ENCODE measurements at places on chromosomes 6 and 20.

- no peak for DNase-seq
These were observed 99.5 kb upstream of the BHLHE23 start for GRCh38 chr20:63106108-63106764.

GRCh38 chr6:99575544-99576227, 7.2 kb upstream of the CCNC start:
- no peak for DNase-seq

- no peak for DNase-seq
These were observed 27.4 kb upstream of the MAPRE1 start for GRCh38 chr20:32792316-32792715.

GRCh38 chr6:136593748-136594490, 43.7 kb upstream of the MAP7 start:
- no peak for DNase-seq

DNA sequence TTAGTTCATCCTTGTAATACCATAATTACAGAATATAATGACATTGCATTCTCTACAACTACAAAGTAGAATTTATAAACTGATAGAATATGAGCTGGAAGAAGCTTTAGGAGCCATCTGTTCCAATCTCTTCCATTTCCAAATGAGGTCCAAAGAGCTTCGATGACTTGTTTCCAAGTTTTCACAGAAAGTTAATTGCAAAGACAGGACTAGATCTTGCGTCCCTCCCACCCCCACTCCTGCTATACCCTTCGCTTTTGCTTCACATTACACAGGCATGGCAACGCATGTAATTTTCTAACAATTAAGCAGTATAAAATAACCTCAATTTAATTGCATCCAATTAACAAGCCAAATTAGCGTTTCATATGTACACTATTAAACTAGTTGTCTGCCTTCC, 7.0 kb downstream of the HIVEP2 start:
- no peak for DNase-seq

- DNase-seq = no peak
These were observed 7.0 kb upstream of the OR14J1 start for GRCh38 chr6:29294499-29294914.

- no peak for DNase-seq
These were observed 36.3 kb upstream of the DDR1 start for GRCh38 chr6:30847971-30848436.

GRCh38 chr6:146546443-146547043, 2.9 kb downstream of the RAB32 start:
- no peak for DNase-seq

DNA sequence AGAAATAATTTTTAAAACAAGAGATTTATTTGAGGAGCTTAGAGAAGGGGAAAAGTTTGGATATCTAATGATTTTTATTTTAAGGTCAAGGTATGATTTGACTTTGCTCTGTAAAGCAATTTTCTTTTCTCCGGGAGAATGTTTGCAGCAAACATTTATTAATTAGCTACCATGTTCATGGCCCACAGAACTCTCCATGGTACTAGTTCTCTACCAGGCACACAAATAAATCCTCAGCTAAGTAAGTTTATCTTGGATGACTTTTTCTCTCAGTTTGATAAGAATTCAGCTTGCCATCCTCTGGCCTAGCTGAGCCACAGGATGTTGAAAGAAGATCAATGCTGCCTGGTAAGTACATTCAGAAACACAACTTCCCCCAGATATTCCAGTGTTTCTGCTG, 94.3 kb downstream of the PHACTR3 start:
- DNase-seq = no peak

GRCh38 chr20:62953839-62954703, 1.6 kb downstream of the SLC17A9 start:
- DNase-seq = peak; percentile 60

DNA sequence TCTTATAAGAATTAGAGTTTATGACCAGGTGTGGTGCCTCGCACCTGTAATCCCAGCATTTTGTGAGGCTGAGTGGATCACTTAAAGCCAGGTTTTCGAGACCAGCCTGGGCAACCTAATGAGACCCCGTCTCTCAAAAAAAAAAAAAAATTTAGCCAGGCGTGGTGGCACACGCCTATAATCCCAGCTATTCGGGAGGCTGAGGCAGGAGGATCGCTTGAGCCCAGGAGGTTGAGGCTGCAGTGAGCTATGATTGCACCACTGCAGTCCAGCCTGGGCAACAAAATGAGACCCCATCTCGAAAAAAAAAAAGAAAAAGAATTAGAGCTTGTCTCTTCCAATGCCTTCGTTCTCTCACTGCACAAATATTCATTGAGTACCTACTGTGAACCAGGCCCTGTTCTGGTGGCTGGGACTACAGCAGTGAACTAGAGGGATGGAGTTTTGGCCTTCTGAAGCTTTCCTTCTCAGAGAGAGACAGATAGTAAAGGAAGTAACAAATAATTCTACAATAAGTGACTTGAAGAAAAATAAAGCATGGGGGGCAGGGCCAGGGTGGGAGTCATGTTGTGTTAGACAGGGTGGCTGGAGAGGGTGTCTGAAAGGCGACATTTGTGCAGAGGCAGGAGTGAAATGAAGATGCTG, 56.4 kb downstream of the HNF4A start:
- DNase-seq = no peak

GRCh38 chr6:149560736-149561135, 5.4 kb upstream of the GINM1 start:
- no peak for DNase-seq

- DNase-seq = no peak
These were observed 26.0 kb upstream of the CDK19 start for GRCh38 chr6:110841266-110841665.

DNA sequence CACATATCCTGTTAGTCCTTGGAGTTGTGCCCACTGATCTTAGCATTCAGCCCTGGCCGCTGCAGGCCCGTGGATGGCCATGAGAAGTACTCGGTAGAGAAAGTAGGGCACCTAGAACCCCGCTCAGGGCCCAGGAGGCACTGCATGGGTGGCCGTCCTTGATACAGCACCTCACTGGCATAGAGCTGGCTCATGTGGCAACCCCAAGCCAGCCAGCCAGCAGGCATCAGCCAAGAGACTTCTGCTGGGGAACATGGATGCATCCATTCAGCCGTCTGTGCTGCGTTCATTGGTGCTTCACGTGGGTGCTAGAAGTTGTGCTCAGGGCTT, 10.6 kb downstream of the PYGB start:
- peak; percentile 24 for DNase-seq

- DNase-seq = no peak
These were observed 18.5 kb downstream of the NOX3 start for GRCh38 chr6:155436981-155437749.
